ENCODE measurements at places on chromosomes 2 and 18.

DNA sequence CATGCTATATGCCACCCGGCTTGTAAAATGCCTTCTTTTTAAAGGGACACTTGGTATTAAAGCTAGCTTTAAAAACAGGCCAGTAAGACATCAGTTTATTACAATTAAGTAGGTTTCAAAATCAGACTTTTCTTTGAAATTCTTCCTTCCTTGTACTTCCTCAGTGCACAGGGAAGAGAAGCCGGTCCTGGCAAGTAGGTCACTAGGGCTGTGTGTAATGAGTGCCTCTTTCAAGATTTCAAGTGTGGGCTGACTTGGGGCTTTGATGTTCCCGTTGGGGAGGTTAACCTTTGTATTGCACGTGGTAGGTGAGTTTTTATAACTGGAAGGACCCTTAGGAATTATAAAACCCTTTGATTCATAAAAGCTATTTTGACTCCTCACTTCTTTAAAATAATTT is 566.4 kb upstream of the ID2 start:
- no peak for DNase-seq

- DNase-seq, result no peak
Observed at GRCh38 chr2:58006952-58007284, 39.7 kb upstream of the VRK2 start.

- no peak for DNase-seq
Observed at GRCh38 chr2:126849486-126849885, 49.2 kb upstream of the TEX51 start.

GRCh38 chr18:42281851-42282250 is 326.8 kb downstream of the PIK3C3 start:
- no peak for DNase-seq

GRCh38 chr18:2411381-2411960 is 159.8 kb downstream of the METTL4 start:
- no peak for DNase-seq

DNA sequence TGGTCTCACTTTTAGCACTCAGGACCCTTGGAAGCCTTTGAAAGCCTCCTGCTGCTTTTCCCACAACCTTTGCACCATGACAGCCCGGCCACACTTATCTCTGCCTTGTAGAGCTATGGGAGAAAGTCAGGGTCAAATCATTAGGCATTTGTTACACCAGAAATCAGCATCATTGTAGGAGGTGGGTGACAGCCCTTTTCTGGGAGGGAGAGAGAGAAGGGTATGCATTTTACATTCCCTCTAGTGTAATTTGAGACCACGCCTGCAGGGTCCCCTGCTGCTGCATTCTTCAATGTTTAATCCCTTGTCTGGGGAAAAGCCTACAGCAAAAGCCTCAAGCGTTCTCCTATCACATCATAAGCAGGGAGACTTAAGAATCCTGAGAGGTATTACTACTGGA is 766.8 kb upstream of the FAM98A start:
- DNase-seq, result no peak

GRCh38 chr2:148642891-148643416 is 1.6 kb upstream of the EPC2 start:
- no peak for DNase-seq

DNA sequence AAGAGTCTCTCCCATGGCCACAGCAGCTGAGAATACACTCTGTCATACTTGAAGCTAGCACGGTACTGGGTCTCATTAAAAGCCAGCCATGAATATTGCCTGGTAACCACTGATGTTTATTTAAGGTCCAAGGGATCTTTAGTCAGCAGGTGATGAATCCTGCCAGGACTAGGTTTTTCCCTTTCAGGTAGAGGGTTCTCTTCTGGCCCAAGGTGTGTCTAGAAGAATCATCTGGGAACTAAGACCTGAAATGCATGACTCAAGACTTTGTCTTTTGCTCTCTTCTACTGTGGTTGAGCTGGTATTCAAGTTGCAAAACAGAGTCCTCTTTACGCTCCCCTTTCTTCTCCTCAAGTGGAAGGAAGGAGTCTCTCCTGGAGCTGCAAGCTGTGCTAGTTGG is 400.5 kb upstream of the FSIP2 start:
- DNase-seq, result no peak

- DNase-seq, result no peak
Observed at GRCh38 chr18:62792016-62792415, 76.7 kb downstream of the PHLPP1 start.

- no peak for DNase-seq
Observed at GRCh38 chr18:8822643-8823042, 117.3 kb downstream of the MTCL1 start.

DNA sequence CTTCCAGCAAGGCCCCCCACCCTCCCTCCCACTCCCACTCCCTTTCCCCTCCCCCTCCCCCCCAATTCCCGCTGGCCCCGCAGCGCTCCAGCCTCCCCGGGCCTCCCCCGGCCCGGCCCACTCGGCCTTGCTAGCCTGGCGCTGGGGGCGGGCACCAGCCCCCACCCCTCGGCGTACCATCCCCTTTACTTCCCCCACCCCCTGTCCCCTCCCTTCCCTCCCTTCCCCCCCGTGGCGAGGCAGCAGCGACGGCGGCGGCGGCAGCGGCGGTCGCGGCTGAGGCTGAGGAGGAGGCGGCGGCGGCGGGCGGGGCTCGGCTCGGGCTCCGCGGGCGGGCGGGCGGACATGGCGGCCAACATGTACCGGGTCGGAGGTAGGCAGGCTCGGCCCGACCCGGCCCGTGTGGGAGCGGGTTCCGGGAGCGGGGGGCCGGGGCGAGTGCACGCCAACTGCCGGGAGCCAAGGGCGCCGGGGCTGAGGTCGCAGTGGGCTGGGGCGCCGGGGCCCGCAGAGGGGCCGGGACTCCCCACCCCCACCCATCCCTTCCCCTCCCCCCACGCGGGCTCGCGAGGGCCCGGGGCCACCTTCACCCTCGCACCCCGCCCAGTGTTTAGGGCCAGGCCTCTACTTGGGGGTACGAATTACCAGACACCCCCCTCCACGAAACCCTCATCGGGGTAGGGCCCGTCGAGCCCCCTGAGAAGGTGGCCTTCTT is at the start of gene MTA3:
Gene MTA3 (plus strand): TSS at position 232 of the 715 bp plus-strand sequence. CDS start 114 bp downstream, at position 346.
- DNase-seq, result peak; percentile 44

DNA sequence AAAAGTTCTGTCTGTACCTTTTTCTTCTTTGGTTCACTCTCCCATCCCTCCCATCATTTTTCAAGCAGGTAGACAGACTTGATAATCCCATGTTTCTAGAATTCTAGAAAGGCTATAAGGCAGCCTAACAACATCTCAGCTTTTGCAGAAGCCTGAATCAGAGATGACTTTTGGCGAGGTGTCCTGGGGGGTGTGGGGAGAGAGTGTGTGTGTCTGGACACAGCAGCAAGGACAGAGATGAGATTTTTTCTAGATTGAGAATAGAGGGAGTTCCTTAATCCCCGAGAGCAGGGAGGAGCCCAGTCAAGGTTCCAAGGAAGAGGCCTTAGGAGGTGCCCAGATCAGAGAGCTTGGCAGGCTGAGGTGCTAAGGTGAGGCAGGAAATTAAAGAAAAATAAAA is 22.0 kb upstream of the LAPTM4A start:
- no peak for DNase-seq

- DNase-seq, result no peak
Observed at GRCh38 chr2:192978395-192978794, 783.7 kb upstream of the TMEFF2 start.

DNA sequence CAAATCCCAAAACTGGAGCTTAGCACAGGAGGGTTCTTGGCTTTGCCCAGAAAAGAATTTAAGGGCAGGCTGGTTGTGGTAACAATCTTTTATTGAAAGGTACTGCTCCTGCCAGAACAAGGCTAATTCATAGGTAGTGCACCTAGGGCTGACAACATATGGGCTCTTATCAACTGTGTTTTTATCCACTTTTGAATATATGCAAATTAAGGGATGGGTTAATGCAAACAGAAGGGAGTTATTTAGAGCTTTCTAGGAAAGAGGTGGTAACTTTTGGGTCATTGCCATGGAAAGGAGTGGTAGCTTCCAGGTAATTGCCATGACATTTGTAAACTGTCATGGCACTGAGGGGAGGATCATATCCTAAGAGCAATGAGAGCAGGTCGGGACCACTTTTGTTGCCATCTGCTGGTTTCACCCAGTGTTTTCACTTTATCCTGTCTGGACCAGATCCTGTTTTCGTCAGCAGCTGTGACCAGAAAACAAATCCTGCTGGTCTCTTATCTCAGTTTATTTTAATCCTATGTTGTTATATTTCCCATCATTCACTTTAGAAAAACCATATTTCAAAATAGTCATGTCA is 981 bp downstream of the C2orf66 start:
- DNase-seq, result no peak

- no peak for DNase-seq
Observed at GRCh38 chr2:65169760-65170136, 39.8 kb upstream of the RAB1A start.

DNA sequence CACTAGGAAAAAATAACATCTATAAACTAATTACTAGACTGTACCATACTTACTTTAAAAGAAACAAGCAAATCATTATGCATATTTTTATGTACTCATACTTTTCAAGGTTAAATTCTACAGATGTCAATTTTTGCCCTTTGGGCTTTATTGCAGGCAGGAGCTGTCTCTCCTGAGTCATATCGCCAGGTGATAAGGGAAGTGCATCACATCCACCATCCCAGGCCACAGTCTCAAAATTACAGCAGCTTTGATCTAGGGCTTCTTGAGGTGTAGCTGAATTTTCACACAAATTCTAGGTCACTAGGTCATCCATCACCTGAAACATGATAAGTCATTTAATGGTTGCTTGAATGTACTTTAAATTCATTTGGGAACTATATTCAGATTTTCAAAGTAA is 38.4 kb upstream of the FRZB start:
- DNase-seq, result no peak

GRCh38 chr2:175030380-175031271 is 25.4 kb upstream of the CHN1 start:
- DNase-seq, result no peak

DNA sequence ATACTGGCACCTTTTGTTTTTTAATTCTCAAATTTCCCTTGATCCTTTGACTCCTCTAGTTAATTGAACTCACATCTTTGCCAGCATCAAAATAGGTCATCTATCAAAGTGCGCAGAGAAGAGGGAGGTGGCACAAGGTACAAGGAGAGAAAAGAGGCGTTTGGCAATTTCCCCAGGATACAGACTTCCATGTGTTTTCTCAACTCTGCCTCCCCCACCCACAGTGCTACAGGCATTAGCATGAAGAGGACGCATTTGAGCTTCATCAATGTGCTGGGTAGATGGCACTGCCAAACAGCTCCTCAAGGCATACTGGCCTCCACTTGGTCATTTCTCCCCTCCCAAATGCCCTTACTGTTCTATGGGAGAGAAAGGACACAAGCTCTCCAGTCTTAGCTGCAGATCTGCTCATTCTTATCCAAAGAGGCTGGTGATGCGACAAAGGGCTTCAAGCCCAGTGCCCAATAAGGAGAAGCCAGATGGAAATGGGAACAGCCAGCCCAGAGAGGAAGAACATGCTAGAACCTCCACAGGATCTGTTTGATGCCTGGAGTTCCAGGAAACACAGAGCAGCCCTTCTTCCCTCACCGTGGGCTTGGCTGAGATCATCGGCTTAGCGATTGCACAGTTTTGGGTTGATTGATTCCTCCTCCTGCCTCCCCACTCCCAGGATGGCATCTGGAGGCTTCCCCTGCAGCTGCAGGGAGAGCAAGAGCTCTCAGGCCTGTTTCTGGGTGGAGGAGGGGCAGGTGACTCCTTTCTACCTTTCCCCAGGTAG is 144.7 kb upstream of the SMAD2 start:
- DNase-seq, result no peak

DNA sequence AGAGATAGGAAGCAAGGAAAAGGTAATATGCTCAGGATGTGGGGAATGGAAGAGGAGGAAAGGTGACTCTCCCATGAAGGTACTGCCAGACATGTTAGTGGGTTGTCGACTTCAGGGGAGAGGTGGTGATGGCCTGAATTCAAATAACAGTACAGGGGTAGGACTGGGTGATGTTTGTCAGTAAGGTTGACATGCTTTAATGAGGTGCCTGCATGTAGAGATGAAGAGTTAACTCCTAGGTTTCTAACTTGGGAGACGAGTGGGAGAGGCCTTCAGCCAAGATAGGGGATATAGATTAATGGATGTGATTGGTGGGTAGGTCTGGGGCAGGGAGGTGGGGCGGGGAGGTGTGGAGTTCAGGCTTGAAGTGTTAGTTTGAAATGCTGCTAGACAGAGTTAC is 2.6 kb downstream of the NAPG start:
- no peak for DNase-seq

GRCh38 chr18:13433125-13433524 is 214.6 kb downstream of the LDLRAD4 start:
- DNase-seq, result no peak

GRCh38 chr2:158024288-158024898 is 77.3 kb upstream of the UPP2 start:
- DNase-seq, result no peak

DNA sequence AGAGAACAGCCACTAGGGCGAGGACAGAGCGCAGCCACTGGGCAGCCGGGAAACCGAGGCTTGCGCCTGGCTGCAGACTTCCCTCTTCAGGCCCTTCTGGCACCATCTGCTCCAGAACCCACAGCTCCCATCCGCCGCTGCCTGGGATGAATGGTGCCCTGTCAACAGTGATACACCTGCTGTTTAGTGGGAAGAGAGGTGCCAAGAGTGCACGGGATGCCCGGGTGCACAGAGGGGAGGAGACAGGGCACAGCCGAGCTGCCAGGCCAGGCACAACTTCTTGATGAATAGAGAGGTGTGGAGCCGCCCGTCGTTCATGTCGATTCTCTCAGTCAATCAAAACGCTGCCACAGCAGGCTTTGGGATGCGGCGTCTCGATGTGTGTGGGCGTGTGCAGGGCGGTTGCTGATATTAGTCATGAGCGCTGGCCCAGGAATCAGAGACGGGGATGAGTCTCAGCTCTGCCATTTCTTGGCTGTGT is 39.5 kb downstream of the RRM2 start:
- DNase-seq, result no peak

GRCh38 chr2:173673640-173674039 is 291.5 kb downstream of the SP3 start:
- no peak for DNase-seq

DNA sequence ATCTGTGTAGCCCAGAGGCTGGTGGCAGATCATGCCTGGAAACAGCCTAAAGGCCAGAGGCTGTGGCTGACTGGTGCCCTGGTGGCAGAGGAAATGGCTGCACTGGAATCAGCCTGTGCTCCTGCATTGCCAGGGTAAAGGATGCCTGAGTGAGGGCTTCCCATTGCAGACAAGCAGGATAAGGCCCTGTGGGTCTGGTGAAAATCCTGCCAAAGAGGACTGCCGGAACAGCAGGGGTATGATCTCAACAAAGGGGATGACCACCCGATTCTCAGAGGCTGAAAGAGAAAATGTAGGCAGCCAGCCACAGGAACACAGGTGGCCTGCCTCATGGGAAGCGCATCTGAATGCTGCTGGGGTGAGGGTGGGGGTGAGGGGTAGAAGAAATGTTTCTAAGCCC is 48.2 kb downstream of the FBXO48 start:
- DNase-seq, result no peak

DNA sequence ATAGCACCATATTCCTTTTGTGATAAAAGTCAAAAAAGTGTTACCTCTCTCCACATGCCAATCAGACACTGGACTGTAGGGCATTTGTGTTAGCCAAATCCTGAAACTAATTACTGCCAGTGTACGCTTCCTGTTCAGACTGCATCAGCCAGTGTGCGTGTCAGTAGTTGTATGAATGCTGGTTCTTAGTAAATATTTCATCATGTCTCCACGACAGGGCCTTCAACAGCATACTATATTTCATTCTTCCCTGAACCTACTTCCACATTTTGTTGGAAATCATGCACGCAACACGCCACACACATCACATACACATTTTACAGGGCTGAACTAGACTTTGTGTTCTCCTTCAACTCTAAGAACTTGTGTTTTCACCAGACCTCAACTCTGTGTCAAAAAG is 77.5 kb downstream of the EPB41L3 start:
- no peak for DNase-seq
